NCI-H2081 (cell line): ENCODE measurements at places on chromosomes 12 and 14.

- DNase-seq = no peak
Measured at GRCh38 chr12:112185093-112185923, 59.9 kb downstream of the TRAFD1 start.

DNA sequence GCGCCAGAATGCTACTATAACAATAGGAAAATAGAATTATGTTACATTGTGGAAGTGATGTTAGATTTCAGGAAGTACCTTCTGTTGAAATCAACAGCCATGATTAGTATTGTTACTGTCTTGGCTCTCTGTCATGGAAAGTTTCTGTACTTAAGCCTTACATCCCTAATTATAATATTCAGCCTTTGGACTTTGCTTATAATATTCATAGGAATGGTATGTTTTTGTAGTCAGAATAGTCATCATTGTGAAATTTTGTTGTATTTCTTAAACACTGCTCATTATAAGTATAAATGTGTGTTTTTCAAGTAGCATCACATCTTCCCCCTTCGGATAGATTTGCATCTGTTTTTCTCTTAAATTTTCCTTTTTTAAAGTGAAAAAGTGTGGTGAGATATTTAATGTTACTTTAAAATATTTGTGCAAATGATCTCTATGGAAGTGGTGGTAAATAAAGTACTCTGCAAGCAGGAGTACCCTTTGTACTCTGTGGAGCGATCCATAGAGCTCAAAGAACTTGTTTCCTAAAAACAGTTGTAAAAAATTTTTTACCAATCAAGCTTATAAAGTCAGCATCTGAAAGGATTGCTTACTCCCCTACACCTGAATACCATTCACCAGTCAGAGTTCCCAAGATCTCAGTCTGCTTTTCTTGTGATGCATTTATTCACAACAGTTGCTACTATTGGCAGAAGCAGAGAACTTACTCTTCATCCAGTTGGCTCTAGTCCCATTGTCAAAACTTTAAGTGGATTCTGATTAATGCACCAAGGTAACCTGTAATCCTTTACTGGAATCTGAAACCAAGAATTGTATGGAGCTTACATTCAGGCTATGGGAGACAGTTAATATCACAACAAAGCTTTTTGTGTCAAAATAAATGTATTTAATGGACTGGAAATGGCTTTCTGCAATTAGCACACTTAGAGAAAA, 87.8 kb downstream of the RIC8B start:
- DNase-seq = no peak

DNA sequence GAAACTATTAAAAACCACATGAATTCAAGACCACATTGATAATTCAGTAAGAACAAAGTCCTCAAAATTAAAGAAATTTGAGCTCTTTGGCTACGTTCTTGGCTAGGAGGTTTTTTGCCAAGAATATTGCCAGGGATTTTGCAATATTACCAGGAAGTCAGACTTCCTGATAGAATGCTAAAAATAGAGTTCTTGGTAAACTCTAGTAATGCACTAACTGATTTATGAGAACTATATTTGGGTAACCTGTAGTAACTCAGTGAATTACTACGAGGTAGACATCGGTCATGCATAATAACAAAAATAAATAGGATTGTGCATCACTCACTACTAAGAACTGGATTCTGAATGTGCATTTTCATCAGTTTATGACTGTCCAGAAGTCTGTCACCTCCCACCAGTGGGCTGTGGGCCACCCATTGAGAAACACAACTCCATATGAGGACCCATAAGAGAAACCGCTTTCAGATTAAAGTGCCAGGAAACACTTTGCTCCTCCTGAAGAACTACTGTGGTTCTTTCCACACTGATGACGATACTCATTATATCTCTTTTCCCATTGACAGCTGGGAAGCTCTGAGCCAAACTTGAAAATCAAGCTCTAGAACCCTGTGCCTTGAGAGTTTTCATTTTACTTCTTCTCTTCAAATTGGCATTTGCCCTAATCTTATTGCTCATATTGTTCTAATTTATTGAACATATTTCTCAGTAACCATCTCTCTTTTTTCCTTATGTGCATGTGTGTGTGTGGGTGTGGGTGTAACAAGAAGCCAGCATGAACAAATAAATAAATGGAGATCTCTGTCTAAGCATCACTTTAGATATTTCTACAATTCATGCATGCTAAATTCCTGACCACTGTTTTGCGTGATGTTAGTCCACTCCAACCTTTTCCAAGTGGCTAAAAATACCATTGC, 116.6 kb downstream of the BCL11B start:
- no peak for DNase-seq

GRCh38 chr14:103597623-103598377, 31.2 kb upstream of the KLC1 start:
- DNase-seq = no peak

DNA sequence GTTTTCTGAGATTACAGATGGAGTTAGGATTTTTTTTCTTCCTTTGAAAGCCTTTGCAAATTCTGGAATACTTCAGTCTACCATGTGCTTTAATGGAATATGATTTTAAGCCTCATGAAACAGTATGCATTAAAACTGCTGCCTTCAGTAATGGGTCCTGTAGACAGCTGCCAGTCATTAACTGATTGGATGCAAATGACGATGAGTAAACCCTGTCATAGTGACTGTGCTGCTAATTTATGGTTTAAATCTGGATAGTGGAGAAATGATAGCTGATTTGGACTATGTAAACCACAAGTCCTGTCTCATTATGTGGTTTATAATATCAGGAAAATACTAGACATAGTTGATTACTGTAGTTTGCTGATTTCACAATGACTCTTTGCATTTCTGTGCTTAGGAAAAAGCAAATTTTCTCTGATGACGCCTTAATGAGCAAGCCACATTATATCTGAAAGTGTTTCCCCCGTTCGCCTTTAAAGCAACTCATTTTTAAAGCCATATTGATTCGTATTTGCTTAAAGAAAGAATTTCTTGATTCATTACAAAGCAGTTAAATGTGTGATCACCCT, 217.6 kb downstream of the TMTC2 start:
- no peak for DNase-seq

- DNase-seq = no peak
Measured at GRCh38 chr14:92448786-92449185, 64.8 kb upstream of the RIN3 start.

DNA sequence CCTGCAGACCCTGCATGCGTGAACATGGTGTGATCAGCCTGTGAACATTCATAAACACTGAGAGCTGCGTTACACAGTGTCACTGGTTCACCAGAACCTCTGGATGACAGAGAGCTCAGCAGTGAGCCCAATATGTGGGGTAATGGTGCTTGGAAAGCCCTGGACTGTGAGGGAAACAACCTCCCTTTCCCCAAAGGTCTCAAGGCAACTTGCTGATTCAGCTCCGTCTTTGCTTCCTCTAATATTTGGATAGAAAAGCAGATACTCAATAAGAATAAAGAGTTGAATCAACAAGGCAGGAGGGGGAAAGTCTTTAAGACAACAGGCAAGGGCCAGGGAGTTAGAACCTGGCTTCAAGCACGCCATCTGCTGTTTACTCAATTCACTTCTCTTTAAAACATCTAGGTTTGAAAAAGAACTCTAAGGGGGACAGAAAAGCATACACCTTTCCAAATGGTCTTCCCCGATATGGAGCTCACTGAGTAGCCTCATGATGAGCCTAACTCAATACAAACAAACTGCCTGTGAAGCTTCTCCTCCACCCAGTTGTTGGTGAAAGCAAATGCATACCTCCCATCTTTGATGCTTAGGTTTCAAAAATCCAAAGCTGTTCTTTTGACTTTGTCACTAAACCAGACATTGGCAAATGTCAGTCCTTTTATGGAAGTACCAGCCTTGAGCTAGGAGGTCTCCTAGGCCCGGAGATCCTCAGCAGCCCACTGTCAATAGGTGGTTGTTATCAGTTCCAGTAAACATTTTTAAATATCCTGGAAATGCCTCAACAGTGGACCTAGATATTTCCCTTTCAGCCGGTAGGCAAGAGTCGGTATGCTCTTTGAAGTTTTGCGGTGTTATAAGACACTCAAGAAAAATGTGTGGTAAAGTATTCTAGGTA, 76.1 kb downstream of the SAMD4A start:
- no peak for DNase-seq
